ENCODE measurements at places on chromosomes 5 and 9.
A peak's percentile ranks its signal among the peaks of the same experiment; 100 is the strongest.

GRCh38 chr9:16031971-16032370, 479.1 kb downstream of the CCDC171 start:
- no peak for DNase-seq

DNA sequence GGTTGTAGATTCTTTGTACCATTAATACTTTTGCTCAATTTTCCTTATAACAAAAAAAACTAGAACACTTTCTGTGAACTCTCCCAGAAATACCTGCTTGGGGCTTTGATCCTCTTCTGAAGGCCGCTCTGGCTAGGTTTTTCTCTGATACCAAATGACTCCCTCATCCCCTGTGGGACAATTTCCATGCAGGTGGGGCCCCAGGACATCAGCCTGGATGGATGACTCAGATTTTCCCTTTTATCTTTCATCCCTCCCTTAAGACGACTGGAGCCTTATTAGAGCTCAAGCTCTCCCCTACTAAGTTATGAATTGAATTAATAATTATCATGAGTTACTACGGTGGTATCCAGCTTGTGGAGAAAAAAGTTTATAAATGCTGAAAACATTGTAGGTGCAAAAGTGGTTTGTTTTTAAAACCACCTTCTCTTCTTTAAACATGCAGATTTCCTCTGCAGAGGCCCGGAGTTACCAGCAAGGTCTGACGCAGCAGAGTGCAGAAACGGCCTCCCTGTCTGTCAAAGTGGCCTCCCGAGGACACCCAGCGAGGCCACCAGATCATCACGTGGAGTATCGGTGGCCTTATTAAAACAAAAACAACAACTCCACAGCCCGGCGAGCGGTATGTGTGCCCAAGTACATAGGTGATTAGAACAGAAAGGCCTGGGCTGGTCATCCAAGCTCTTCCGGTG, 50.8 kb upstream of the IRX4 start:
- DNase-seq = no peak

DNA sequence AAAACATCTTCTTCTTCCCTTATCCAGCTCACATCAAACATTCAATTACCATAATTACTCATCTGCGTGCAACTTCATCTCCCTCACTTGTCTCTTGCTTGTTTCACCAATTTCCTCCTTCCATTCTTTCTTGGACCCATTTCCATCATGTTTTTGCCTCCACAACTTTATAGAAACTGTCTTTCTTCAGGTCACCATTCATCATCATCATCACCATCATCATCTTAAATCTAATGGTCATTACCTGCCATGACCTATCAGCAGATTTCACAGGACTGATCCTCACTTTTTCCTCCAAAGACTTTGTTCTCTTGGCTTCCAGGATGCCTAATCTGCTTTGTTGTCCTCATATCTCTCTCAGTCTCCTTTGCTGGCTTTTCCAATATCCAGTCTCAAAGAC, 495.6 kb downstream of the DNAH5 start:
- no peak for DNase-seq

GRCh38 chr5:53110156-53110555, 599 bp upstream of the MOCS2 start:
- no peak for DNase-seq

DNA sequence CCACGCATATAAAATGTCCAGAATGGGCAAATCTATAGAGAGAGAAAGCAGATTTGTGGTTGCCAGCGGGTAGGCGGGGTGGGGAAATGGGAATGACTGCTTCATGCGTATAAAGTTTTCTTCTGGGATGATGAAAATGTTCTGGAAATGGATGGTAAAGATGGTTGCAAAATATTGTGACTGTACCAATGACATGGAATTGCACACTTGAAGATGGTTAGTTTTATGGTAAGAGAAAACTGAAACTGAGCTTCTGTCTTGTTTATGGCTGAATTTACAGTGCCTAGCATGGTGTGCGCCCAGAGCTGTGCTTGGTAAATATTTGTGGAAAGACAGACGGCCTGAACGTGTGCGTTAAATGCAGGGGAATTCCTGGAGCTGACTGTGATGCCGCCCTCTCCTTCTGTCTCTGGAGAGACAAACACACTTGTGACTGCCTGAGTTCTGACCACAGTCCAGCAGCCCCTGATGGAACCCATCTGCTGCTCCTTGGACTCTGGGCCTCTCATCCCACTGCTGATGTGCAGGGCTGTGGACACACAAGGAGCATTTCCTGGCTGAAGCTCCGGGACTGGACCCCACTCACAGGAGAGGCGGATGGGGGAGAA, 8.6 kb upstream of the PTGES start:
- DNase-seq = no peak

GRCh38 chr5:10030219-10030831, 219.4 kb downstream of the ATPSCKMT start:
- DNase-seq = no peak

GRCh38 chr9:79353856-79354520, 217.8 kb upstream of the TLE4 start:
- no peak for DNase-seq

GRCh38 chr5:125587631-125588030, 835.6 kb upstream of the GRAMD2B start:
- no peak for DNase-seq

DNA sequence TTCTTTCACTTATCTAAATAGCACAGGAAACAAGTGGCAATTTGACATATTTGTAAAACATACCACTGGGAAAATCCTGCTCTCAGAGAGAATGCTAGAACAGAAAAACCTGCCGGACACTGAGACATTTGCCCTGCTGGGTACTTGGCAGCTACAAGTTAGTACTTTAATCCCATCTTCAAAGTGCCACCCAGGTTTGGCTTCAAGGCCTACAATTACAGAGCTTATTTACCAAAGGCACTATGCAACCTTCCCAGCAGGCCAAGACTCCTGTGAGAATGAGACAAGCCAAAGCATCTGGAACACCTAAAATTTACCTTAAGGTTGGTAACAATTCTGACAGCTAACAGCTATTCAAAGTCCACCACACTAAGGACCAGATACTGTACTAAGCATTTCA, 78.3 kb downstream of the TSSK1B start:
- no peak for DNase-seq

- DNase-seq = no peak
Observed at GRCh38 chr9:133887540-133888047, 104.5 kb downstream of the VAV2 start.

DNA sequence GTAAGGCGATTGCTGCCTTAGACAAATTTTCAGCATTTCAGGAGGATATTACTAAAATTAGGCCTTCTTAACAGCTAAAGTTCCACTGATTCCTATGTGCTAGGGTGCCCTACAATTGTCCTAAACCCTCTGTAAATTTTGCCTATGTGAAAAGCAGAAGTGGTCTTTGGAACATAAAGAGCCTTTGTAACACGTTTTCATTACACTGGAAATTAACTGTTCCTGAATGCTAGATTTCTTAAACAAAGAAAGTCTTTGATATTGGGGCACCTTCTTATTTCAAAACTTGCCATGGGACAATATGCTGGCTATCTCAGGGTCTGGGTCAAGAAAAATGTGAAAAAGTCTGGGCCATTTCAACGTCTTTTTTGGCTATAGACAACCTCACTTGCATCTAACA, 60.4 kb upstream of the MOCS2 start:
- no peak for DNase-seq

DNA sequence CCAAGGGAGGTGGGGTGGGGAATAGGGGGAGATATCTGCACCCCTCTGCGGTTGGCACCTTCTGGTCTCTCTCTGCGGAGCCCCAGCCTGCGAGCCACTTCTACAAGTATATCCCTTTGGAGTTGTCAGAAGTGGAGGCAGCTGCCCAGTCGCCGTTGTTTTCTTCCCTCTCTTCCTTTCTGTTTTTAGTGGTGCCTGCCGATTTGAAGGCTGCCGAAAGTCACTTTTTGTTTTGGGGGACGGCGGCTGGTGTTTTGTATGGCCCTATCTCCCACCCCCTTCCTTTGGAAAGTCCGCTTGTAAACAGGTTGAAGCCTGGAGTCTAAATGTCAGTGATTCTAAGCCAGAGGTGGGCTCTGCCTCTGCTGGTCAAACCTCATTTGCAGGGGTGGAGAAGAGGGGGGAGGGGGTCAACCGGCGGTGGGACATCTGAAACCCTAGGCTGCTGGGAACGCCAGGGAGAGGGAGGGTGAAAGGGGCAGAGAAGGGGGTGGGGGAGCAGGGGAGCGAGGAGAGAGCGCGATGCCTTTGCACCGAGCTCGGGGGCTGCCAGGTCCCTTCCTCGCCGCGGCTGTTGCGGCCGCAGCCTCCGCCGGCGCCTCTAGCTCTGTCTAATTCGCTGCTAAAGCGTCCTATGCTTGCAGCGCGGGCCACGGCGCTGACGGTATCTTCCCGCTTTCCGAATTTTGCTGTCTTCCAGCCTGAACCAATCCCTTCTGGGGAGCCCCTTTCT, at the start of gene FGF10:
FGF10 (minus strand) TSS at position 331 of the 733 bp plus-strand sequence. CDS start 738 bp downstream, outside the sequence.
- DNase-seq = no peak

DNA sequence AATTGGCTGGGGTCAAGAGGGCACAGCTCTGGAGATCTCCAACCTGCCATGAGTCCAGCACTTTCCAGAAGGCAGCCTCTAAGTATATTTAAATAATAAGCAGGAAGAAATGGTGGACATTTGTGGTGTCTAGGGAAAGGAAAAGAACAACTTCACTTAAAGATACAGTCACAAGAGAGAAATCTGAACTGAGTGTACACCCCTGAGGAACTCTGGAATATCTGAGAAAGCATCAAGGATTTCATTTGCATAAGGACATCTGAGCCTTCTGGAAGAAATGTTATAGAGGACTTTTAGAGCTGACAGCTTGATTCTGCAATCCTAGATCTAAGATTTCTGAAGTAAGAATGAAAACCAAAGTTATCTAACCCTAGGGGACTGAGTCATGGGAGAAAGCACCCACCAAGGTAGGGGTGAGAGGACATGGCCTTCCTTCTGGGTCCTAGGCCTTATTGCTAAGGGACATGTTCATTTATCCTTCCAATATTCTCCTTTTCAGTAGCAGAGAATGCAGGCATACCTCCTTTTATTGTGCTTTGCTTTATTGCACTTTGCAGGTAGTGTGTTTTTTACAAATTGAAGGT, 253.4 kb upstream of the SLC24A2 start:
- no peak for DNase-seq

- DNase-seq = no peak
Observed at GRCh38 chr5:112122353-112122752, 296.7 kb downstream of the EPB41L4A start.

DNA sequence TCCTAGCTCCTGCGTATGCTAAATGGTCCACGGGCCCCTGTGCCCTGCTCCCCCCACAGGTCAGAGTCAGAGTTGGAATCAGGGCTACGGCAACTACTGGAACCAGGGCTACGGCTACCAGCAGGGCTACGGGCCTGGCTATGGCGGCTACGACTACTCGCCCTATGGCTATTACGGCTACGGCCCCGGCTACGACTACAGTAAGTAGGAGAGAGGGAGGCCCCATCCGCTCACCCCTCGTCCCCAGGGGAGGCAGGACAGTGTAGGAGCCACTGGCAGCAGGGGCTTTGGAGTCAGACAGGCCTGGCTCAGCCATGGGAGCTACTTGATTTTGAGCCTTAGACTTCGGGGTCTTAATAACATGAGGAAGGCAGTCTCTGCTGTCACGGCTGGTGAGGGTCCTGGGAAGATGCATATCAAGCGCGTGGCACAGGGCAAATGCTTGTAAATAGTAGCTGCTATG, 5.8 kb downstream of the HNRNPAB start:
- no peak for DNase-seq

- peak; percentile 40 for DNase-seq
Observed at GRCh38 chr9:35844628-35845270, 15.7 kb downstream of the TMEM8B start.

DNA sequence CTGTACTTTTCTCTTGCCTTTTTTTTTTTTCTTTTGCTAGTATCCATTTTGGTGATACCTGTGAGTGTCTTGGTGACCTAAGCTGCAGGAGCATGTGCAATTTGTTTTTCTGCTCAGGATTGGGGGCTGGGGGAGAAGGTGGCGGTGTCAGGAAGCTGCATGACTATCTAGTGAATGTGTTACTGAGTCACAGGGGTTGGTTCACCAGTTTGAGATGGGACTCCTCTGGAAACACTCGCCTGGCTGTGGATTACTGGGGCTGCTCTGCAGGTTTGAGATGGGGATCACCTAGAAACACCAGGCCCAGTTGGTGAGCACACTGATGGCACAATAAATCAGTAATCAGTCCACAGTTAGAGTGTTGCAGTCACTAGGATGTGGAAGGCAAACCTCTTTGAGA, 447.9 kb downstream of the SPATA31D1 start:
- DNase-seq = no peak

- DNase-seq = no peak
Observed at GRCh38 chr9:121308765-121309164, 40.8 kb downstream of the GSN start.

- no peak for DNase-seq
Observed at GRCh38 chr9:69980041-69980440, 63.6 kb upstream of the MAMDC2 start.

DNA sequence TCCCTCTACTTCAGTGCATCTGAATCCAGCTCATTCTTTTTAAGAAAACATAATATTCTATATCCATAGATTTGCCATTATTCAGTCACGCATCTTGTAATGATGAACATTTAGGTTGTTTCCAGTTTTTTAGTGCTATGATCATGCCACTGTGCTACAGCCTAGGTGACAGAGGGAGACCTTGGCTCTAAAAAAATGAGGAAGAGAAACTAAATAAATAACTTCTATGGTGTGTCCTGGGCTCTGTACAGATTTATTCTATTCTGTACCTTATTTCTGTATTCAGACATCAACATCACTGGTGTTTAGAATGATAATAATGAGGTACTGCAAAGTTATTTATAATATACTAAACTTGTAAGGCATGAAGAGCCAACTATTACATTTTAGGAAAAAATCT, 45.9 kb downstream of the PDE8B start:
- no peak for DNase-seq

DNA sequence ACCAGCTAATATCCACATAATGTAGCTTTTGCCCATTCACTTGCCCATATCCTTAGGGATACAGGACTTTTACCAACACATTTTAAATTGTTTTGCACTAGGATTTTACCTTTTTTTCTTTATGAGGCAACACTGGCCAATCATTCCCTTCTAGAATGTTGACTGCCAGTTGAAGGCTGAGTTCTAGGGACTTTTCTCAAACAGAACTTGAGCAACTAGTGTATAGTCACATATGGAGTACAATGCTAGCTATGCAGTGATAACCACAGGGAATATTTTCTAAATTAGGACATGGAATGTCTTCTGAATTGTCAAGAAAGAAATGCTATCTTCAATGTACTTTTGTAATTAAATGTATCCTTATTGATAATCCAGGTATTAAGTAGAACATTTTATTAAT, 133.6 kb downstream of the OXCT1 start:
- DNase-seq = no peak

DNA sequence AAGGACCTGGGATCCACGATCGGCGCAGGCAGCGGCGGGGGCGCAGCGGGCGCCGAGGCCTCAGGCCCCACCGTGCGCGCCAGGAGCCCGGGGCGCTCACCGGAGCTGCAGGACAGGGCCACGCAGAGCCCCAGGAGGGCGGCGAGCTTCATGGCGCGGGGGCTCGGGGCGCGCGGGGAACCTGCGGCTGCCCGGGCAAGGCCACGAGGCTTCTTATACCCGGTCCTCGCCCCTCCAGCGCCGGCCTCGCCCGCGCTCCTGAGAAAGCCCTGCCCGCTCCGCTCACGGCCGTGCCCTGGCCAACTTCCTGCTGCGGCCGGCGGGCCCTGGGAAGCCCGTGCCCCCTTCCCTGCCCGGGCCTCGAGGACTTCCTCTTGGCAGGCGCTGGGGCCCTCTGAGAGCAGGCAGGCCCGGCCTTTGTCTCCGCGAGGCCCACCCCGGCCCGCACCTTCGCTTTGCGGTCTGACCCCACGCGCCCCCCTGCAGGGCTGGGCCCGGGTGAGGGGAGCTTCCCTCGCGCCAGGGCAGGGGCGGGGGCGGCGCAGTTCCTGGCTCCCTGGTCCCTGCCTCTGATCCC, at the start of gene SCGB3A1:
SCGB3A1 (minus strand) TSS at position 189 of the 577 bp plus-strand sequence; CDS start at position 152, 37 bp downstream.
- DNase-seq = no peak

GRCh38 chr5:152364899-152365298, 40.2 kb downstream of the NMUR2 start:
- no peak for DNase-seq
